ENCODE measurements at places on chromosomes 5 and 9. TPM values are rescaled to one million over a fixed set of nuclear protein-coding genes. Genes with fewer than 3 reads are reported as not detected.

DNA sequence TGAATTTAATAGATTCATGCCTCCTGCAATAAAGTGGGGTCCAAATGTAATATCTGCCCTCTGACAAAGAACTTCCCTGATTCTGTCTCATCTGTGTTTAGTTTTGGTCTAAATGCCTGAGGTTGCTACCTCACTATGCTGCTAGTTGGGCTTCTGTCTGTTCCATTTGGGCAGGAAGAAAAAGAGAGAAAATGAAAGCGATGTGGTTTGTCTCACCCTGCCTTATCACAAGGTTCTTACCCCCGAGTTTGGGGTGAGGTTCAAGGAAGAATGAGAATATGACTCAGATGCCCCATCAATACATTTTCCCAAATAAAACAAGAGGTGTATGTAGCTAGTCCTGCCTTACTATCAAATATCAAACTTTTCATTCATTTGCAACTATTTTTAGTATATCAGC lies 132.1 kb upstream of the MTAP start:
- DNase-seq = no peak

Gene PCDHB14
- 5.7 TPM for polyA plus RNA-seq

DNA sequence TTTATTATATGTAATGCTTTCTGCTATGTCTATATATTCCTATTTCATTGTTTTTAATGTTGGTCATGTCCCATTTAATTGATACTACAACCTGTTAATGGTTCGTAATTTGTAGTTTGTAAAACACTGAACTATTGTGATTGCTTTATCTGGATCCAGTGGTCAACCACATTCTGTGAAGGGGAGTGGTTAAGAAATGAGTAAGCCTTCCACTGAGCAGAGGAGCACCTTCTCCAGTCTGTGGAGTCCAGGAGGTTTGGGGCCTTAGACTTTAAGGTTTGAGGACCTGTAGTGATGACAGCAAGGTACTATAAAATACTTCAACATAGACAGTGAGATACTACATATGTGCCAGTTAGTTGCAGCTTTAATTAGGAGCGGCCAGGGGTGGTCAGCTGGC lies 67.7 kb upstream of the RAD23B start:
- no peak for DNase-seq

GRCh38 chr5:1235379-1235778 lies 10.2 kb downstream of the SLC6A18 start:
- no peak for DNase-seq

- no peak for DNase-seq
Measured at GRCh38 chr5:91885291-91886265, 502.5 kb upstream of the ARRDC3 start.

- no peak for DNase-seq
Measured at GRCh38 chr5:154465169-154465568, 12.9 kb downstream of the HAND1 start.

DNA sequence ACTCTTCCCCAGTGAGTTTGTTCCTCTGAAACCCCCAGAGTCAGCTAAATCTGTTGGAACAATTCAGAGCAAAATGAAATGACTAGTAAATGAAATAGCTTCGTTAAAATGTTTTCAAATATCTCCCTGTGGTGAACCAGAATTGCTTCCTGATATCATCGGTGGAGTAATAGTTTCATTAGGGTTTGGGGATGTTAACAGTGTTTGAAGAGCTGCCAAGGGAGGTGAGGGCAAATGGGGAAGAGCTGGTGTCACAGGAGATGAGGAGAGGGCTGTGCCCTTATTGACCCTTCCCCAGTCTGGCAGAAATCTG lies 4.3 kb upstream of the C7 start:
- DNase-seq = no peak
